ENCODE measurements at places on chromosomes 12 and 14.

DNA sequence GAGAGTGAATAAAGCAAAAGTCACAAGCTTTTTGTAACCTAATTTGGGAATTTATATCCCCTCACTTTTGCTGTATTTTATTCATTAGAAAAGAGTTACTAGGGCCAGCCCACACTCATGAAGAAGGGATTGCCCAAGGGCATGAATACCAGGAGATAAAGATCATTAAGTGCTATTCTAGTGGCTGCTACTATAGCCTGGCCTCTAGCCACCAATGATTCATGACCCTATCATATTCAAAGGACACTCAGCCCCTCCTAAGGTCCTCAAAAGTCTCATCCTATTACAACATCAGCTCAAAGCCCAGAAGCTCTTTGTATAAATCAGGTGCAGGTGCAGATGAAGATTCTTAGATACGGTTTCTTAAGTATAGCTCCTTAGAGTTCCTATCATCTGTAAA lies 518.1 kb downstream of the TRHDE start:
- DNase-seq = no peak

DNA sequence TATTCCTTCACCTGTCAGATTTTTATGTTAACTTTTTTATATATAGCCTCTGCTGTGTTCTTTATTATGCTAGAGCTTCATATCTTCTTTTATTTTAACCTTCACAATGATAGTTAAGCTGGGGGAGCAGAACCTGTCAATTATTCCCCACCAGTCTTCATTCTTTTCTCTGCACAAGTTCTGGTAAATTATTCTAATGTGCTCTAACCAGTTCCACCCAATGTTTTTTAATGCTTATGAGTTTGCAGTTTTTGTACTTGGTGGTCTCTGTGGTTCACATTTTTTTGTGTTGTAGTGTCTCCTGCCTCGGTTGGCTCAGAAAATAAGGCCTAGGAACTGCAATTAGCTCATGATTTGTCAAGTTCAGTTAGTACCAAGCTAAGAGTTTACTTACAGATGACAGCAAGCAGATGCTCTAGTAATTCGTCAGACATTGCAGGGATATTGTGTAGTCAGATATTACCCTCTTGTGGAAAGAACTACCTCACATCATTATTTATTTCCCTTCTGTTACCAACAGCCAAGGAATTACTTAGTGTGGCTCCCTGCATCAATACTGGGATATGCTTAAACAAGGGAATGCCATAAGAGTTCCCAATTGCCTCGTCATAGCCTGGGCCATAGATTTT lies 14.5 kb downstream of the DYRK2 start:
- no peak for DNase-seq

DNA sequence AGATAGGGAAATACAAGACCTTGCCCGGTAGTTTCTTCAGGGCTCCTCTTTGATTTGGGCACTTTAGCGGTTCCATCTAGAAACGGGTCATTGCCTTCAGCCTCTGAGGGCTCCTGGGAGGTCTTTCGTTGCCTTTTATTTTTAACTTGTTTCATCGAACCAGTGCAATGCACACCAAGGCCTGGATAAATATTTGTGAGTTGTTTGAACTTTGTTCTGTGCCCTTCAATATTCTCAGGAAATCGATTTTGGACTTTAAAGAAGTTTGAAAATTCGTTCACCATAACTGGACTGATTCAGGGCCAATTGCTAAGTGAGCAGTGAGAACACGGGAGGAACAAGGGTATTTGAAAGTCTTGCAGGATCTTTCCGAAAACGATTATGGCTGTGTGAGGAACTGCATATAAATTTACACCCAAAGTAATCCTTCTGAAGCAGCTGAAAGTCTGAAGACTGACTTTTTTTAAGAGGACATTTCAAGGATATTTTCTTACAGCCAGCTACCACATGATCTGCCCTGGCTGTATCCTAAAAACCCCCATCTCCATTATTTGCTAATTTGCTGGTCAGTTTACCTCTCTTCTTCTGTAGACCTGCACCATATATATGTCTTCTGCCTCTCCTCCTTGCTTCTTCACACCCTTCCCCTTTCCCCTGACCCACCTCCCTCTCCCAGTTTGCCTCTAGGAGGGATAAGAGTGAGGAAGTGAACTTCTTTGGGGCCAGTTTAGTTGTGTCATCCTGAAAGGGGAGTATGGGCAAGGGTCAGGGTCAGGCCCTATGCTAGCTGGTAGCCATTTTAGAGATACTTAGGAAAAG lies 8.0 kb downstream of the DUSP6 start:
- no peak for DNase-seq

DNA sequence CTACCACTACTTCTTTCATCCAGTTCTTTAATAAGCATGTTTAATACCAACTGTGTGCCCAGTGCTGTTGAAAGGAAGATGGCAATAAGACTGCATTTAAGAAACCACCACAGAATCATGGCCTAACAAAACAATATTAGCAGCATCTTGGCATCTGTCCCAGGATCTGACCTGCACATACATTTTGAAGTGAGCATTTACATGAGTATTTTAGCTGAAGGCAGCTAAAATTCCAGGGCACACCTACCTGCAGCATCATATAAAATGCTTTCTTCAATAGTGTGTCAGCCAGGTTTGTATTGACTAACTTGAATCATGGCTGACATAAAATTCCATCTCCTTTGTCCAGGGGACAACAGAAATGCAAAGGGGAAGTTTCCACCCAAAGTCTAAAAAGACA lies 65.0 kb upstream of the ARHGAP5 start:
- no peak for DNase-seq

- no peak for DNase-seq
These were observed 77.2 kb upstream of the PRICKLE1 start for GRCh38 chr12:42666671-42667243.
